Pancreas (tissue), 10 donors: ENCODE measurements at places on chromosomes 16 and 17. TPM values are rescaled to one million over a fixed set of nuclear protein-coding genes. Genes with fewer than 3 reads are reported as not detected.

CEMP1 gene
- 1.1 TPM for polyA plus RNA-seq

- H3K27me3 ChIP-seq, result no peaks in the 10 kb centered on the region
- H3K4me1 ChIP-seq, result no peaks in the 10 kb centered on the region
Measured at GRCh38 chr16:24980077-24980793, 34.9 kb downstream of the ARHGAP17 start.

SALL1 gene
- 2.0 TPM for polyA plus RNA-seq

- no peaks in the 10 kb centered on the region for H3K27me3 ChIP-seq
- peaks cover 4% of the 10 kb centered on the region for H3K4me1 ChIP-seq
- H3K27ac ChIP-seq, result no peak overlapping the region
- DNase-seq, result no peak
- no peaks in the 10 kb centered on the region for H3K36me3 ChIP-seq
Measured at GRCh38 chr16:11977376-11978041, 975 bp downstream of the SNX29 start.

MAPK8IP3 gene
- 244 TPM for polyA plus RNA-seq

DNA sequence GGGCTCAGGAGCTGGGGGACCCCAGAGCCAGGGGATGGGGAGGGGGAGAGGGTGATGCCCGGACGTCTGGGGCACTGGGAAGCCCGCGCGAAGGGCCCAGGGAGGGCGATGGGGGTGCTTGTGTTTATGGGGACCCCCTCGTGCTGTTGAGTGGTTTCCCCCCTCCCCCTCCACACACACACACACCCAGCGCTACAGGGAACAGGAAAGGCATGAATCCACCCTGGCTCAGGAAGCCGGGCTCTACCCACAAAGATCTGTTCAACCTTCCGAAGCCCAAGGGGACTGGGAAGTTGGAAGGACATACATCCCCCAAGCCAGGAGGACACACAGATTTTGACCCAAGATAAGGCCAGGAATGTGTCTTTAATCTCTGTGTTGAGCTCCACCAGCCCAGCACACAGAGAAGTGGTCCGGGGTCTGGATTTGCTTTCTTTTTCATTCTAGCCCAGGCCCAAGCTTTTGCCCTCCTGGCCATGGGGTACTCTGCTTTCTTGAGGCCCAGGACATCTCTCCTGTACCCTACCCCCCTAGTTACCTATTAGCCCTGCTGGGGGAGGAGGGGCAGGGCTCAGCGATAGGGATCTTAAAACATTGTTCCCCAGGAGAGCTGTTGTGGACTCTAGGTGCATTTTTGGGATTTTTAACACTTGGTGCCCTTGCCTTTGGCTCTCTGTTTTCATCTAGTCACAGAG, 1.2 kb downstream of the UBALD2 start:
- H3K27ac ChIP-seq, result peak overlapping the region; percentile 92
- H3K27me3 ChIP-seq, result no peaks in the 10 kb centered on the region
- H3K4me1 ChIP-seq, result peaks cover 75% of the 10 kb centered on the region
- peaks cover 8% of the 10 kb centered on the region for H3K36me3 ChIP-seq

DNA sequence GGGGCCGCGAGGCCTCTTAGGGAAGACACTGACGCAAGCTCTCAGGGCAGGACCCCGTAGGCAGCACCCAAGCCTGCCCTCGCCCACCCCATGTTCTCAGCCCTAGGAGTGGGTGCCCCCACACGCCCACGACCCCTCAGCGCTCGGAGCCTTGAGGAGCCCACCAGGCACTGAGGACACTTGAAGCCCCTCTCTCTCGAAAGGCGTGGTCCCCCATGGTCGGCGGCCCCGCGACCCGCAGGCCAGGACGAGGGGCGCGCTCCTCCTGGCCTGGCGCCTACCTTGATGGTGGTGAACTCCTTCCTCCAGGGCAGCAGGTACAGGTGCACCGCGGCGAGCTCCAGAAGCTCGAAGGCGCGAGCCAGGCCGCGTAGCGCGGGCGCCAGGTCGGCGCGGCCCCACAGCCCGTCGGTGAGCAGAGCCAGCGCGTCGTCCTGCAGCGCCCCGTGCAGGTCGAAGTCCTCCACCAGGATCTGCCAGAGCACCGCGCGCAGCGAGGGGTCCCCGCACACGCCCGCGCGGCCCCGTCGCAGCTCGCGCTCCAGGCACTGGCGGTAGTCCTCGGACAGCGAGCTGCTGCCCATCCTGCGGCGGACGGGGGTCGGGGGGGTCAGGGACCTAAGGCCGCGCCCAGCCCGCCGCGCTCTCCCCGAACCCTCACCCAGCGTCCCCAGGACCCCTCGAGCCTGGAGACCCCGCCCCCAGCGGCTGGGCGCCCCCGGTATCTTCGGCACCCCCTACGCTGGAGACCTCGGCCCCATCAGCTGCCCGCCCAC, 668 bp downstream of the SPATA2L start:
- DNase-seq, result peak; percentile 87
- no peaks in the 10 kb centered on the region for H3K27me3 ChIP-seq
- H3K4me1 ChIP-seq, result peaks cover 7% of the 10 kb centered on the region
- H3K36me3 ChIP-seq, result no peaks in the 10 kb centered on the region
- peak overlapping the region; percentile 88 for H3K27ac ChIP-seq

DNA sequence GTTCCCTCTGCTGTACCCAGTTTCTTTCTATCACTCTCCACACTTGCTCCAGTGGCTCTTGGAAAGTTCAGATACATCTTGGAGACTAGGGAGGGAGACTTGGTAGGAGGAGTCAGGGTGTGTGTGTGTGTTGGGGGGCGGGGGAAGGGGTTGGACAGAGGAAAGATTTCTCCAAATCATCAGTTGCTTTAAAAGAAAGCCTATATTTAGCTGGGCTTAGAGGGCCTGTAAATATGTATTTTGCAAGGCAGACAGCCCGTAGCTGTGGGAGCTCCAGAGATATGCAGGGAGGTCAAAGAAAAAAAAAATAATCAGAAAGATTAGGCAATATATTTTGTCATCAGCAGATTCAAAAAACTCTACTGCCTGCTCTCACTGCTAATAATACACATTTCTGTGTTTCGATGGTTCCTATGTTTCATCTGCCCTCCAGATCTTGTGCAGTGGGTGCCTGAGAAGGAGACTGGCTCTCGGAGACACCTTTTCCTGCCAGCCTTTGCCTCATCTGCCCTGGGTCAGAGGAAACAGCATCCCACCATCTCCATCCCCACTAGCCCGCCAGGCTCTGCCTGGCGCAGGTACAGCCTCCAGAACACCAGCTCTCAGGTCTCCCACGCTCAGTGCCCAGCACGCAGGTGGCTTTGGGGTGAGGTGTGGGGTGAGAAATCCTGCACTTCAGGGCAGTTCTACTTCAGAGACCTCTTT, 4.8 kb upstream of the PPP1R9B start:
- no peak overlapping the region for H3K4me3 ChIP-seq
- H3K27me3 ChIP-seq, result no peaks in the 10 kb centered on the region
- no peak for DNase-seq

DNA sequence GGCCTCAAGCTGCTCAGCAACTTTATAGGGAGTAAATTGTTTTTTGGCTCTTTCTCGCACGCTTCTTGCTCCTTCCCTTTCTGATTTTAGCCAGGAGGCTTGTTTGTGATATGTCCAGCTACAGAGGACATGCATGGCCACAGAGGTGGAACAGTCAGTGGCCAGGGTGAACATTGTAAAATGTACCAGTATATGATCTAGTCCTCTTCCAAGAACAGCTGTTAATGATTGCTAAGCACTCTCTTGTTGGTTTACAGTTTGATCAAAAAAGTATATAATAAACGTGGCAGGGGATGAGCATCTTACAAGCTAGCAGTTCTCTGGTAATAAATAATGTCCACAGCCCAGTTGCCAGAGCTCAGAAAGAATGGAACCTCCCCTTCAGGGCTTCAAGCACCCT, 461.7 kb upstream of the DYNLRB2 start:
- no peak for DNase-seq
- H3K27me3 ChIP-seq, result no peaks in the 10 kb centered on the region
- no peaks in the 10 kb centered on the region for H3K36me3 ChIP-seq
- H3K4me1 ChIP-seq, result no peaks in the 10 kb centered on the region
- no peak overlapping the region for H3K4me3 ChIP-seq
- H3K27ac ChIP-seq, result no peak overlapping the region

- no peak overlapping the region for H3K4me3 ChIP-seq
- no peaks in the 10 kb centered on the region for H3K36me3 ChIP-seq
- DNase-seq, result no peak
- H3K27ac ChIP-seq, result peak overlapping the region; percentile 69
Measured at GRCh38 chr16:80997139-80997798, 9.4 kb downstream of the CMC2 start.

DNA sequence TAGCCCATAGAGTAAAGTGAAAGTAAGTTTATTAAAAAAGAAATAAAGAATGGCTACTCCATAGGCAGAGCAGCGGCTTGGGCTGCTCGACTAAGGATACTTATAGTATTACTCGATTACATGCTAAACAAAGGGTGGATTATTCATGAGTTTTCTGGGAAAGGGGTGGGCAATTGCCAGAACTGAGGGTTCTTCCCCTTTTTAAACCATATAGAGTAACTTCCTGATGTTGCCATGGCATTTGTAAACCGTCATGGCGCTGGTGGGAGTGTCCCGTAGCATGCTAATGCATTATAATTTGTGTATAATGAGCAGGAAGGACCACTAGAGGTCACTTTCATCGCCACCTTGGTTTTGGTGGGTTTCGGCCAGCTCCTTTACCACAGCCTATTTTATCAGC, 13.3 kb upstream of the GAS7 start:
- no peak for DNase-seq
- no peaks in the 10 kb centered on the region for H3K27me3 ChIP-seq
- H3K27ac ChIP-seq, result no peak overlapping the region
- H3K36me3 ChIP-seq, result no peaks in the 10 kb centered on the region
- no peak overlapping the region for H3K4me3 ChIP-seq

GRCh38 chr16:29836623-29837022, 16.4 kb downstream of the MVP start:
- no peak for DNase-seq
- no peak overlapping the region for H3K4me3 ChIP-seq
- no peaks in the 10 kb centered on the region for H3K27me3 ChIP-seq
- H3K4me1 ChIP-seq, result no peaks in the 10 kb centered on the region
- no peak overlapping the region for H3K27ac ChIP-seq

DNA sequence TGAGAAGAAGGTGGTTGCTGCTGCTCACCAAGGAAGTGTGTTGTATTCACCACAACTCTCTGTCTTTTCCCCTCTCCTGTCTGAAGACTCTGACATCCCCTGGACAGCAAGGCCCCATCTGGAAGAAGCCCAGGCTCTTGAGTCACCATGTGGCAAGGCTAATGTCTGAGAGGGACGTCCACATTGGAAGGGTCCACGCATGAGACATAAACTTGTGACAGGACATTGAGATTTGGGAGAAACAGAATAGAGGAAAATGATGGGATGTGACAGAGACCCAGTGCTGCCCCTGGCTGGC, 176.5 kb downstream of the IRF8 start:
- no peaks in the 10 kb centered on the region for H3K4me1 ChIP-seq
- H3K27me3 ChIP-seq, result no peaks in the 10 kb centered on the region
- H3K27ac ChIP-seq, result no peak overlapping the region
- no peak for DNase-seq
- no peak overlapping the region for H3K4me3 ChIP-seq

CANT1 gene
- polyA plus RNA-seq, result 10.7 TPM

DNA sequence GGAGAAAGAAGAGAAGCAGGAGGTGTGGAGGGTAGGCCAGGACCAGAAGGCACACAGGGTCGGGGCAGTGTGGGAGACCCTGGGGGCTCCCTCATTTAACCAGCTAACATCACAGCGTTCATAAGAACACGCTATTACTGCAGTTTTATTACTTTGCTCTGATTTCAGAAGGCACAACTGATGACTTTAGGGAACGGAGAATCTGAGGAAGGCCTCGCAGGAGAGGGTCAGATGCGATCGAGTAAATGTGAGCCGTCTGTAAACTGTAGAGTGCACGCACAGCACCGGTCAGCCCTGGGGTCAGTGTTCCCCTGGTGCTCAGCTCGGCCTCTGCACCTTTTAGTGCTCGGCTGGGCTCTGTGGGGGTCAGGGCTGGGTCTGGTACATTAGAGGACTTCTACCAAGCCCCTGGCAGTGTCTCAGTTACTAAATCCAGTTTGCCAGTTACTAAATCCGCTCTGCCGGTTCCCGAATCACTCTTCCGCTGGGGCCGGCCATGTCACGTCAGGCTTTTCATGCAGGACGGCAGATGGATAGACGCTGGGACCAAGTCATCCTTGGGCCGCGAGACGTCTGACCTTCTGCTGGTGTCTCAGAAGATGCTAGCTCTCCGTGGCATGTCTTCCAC, 325.9 kb downstream of the SEC14L1 start:
- no peaks in the 10 kb centered on the region for H3K36me3 ChIP-seq
- H3K4me1 ChIP-seq, result no peaks in the 10 kb centered on the region
- no peak for DNase-seq
- no peaks in the 10 kb centered on the region for H3K27me3 ChIP-seq
- H3K4me3 ChIP-seq, result no peak overlapping the region
- peak overlapping the region; percentile 41 for H3K27ac ChIP-seq

DNA sequence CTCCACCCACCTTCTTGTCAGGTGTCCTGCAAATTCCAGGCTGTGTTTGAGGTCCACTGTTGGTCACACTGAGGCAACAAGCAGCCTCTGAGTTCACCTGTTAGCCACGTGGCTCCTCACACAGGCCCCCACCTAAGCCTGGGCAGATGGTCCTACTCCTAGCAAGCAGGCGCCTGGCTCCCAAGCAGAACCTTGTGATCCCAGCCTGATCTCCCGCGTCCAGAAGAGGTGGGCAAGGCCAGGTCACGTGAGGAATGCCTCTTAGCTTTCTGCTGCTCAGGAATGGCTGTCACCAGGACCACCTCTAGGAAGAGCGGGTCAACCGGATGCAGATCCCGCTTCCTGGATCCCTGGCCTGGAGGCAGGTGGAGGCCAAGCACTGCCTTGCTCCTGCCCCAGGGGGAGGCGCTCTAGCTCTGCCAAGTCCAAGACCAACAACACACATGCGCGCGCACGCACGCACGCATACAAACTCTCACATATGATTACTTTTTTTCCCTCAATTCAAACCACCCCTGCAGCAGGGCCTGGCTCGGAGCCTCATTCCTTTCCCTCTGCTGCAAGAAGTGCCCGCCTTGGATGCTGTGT, 9.5 kb downstream of the CYB561 start:
- no peaks in the 10 kb centered on the region for H3K36me3 ChIP-seq
- peak; percentile 75 for DNase-seq
- peaks cover 51% of the 10 kb centered on the region for H3K4me1 ChIP-seq

SOX8 gene
- polyA plus RNA-seq, result 3.5 TPM

- no peaks in the 10 kb centered on the region for H3K36me3 ChIP-seq
- no peak overlapping the region for H3K4me3 ChIP-seq
- no peak overlapping the region for H3K27ac ChIP-seq
- DNase-seq, result no peak
- H3K27me3 ChIP-seq, result no peaks in the 10 kb centered on the region
- no peaks in the 10 kb centered on the region for H3K4me1 ChIP-seq
Measured at GRCh38 chr16:58109330-58109729, 19.9 kb downstream of the CFAP20 start.

ZDHHC1 gene
- 11.2 TPM for polyA plus RNA-seq

BAIAP3 gene
- 47.4 TPM for polyA plus RNA-seq

NAGS gene
- polyA plus RNA-seq, result 0.38 TPM

CACNG5 gene
- polyA plus RNA-seq, result 0.15 TPM

DNA sequence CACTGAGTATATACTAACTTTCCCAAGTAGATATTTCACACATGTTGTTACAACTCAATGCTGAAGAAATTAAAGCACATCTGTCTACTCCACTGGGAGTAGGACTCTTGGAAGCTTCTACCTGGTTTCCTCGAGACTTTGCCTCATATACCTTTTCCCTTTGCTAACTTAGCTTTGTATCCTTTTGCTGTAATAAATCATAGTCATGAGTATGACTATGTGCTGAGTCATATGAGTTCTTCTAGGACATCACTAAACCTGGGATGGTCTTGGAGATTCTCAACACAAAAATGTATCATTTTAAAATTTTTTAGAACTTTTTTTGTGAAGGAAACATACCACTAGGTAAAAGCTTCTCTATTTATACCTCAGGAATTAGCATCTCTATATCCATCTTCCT, 39.8 kb downstream of the ABCA5 start:
- no peak overlapping the region for H3K4me3 ChIP-seq
- no peak overlapping the region for H3K27ac ChIP-seq
- H3K36me3 ChIP-seq, result no peaks in the 10 kb centered on the region
